Stimulated activated CD8-positive, alpha-beta memory T cell treated with anti-CD3 and anti-CD28 coated beads, Interleukin-4, amount 100 ng/mL, for 1 hour (primary cell): ENCODE measurements at places on chromosomes 2 and 18.

GRCh38 chr2:60818272-60818671, 62.2 kb downstream of the PAPOLG start:
- no peak for DNase-seq

DNA sequence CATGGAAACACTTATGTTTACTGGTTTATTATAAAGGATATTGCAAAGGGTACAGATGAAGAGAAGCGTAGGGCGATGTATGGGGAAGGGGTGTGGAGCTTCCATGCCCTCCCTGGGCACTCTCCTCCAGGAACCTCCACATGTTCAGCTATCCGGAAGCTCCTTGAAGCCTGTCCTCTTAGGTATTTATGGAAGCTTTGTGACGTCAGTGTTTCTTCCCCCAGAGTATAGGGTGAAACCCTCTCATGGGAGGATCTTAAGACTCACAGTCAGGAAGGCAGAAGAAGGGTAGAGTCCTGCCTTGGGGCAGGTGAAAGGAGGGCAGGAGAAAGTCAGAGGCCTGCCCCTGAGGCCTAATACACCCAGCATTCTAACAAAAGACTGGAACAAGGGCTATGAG, 61.3 kb upstream of the CREB1 start:
- no peak for DNase-seq

DNA sequence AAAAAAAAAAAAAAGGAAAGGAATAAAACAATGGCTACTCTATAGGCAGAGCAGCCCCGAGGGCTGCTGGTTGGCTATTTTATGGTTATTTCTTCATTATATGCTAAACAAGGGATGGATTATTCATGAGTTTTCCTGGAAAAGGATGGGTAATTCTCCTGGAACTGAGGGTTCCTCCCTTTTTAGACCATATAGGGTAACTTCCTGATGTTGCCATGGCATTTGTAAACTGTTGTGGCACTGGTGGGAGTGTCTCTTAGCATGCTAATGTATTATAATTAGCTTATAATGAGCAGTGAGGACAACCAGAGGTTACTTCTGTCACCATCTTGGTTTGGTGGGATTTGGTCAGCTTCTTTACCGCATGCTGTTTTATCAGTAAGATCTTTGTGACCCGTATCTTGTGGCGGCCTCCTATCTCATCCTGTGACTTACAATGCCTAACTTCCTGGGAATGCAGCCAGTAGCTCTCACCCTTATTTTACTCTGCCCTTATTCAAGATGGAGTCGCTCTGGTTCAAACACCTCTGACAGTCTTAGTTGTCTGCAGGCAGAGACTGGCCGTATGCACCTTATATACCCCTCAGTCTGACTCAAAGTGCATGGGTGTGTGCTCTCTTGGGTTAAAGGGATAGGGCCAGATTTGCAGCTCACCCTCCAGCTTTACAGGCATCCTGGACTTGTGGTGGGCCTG, 57.7 kb downstream of the HAUS1 start:
- DNase-seq, result no peak

GRCh38 chr18:50793641-50794565, 25.9 kb downstream of the MRO start:
- no peak for DNase-seq

DNA sequence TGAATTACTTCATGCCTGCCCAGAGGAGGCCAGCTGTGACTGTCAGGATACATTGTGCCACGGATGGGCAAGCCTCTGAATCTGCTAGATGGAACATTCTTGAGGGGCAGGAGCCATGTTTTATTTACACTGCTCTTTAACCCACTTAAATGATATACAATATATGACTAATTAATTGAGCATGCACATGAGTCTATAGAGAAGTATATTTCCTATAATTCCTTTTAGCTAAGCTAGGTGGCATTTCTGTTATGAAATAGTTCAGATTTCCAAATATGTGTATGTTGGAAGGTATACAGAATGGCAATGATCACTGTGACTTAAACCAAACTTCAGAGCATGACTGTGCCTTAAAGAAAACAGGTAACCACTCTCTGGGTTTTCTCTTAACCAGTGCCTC, 131.7 kb downstream of the RAB3GAP1 start:
- no peak for DNase-seq

- no peak for DNase-seq
Measured at GRCh38 chr2:239274391-239275043, 126.3 kb downstream of the HDAC4 start.

DNA sequence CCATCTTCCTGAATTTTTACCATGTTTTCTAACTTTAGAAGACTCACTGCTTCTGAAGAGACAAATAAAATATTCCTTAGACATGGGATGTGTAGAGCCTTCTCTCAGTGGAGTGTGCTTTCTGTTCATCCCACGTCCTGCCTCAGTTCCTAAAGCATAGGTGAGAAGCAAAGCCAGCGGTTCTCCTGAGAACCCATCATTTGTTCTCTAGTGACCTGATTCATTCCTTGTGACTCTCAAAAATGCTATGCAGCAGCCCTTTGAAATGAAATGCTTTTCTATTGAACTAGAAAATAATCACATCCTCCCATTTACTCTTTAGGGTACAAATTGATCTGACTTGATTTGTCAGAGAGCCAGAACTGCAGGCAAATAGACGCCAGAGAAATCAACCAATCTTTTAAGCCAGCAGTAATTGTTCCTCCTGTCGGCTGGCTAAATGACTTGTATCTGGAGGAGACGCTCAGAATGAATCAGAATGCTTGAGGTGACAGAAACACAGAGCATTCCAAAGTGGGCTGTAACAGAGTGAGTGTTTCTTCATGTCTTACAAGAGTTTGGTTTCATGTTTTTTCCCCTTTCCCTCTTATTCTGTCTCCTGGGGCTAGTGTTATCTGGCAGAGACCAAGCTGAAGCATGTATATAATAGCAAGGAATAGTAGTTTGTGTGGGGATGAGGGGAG, 81.3 kb upstream of the TMEM178A start:
- no peak for DNase-seq

GRCh38 chr2:101617188-101617587, 80.3 kb upstream of the MAP4K4 start:
- no peak for DNase-seq

DNA sequence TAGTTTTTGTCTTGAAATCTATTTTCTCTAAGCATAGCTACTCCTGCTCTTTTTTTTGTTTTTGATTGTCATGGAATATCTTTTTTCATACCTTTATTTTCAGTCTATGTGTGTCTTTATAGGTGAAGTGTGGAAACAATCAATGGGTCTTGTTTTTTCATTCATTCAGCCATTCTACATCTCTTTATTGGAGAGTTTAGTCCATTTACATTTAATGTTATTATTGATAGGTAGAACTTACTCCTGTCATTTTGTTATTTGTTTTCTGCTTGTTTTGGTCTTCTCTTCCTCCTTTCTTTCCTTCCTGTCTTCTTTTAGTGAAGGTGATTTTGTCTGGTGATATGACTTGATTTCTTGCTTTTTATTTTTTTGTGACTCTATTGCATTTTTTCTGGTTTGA, 17.8 kb downstream of the IL1RL2 start:
- no peak for DNase-seq

GRCh38 chr2:70673041-70673647, 94.9 kb downstream of the ADD2 start:
- no peak for DNase-seq

- DNase-seq, result peak; percentile 6
Measured at GRCh38 chr2:55133467-55134315, 83.4 kb upstream of the RTN4 start.

DNA sequence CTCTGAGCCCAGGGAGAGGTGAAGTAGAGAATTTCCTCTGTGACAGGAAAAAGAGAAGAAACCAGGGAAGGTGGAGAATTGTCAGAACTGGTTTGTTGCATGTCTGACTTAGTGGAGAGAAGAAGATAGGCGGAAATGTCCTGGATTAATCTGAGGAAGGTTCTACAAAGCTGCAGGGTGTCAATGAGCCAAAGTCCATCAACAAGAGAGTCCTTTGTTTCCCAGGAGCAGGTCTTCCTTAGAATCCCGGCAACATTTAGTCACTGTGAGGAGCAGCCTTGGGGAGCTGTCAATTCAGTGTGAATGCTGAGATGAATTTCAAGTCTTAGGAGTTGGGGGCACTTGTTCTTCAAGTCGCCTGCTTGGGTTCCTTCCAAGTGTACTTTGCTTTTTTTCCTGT, 88.4 kb upstream of the CELF4 start:
- no peak for DNase-seq

DNA sequence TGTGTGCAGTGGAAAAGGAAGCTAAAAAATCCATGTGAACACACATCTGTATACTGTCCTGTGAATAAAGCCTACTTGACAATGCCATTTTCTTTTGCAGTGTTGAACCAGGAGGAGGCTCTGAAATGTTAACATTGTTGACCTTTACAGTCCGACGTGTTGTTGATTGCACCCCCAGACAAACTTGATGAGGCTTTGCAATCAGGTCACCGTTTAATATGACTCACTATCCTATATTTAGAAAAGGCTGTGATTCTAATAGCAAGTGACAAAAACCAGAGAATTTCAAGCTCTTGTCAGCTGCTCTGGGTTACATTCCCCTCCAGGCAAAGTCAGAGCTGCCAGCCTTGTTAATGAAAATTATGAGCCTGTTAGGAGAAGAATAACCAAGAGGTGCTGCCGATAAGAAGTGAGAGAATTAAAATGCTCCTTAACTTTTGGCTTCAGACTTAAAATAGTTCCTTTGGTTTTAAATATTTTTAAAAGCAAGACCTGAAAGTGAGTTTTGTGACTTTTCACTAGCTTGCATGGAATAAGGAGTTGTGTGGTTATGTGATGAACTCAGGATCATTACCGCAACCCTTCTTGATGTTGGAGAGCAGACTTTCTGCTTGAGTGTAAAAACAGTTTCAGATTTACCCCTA, 162.1 kb downstream of the QPCT start:
- no peak for DNase-seq

DNA sequence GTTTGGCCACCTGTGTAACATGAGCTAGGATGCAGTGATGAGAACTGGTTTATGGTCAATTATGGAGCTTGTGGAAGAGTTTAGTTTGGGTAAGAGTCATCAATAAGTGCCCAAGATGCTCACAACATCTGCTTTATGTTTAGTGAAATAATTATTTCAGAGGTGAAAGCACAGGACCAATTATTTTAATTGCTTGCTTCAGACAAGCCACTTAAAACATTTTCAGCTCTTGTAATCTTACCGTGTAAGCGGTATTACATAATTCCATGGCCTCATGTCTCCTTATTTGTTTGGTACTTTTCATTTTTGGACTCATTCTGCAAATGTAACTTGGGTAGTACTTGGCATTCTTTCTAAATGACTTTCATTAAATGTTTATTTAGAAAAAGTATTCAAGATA, 5.4 kb downstream of the B3GNT2 start:
- no peak for DNase-seq

GRCh38 chr2:180990794-180991193, 10.4 kb downstream of the UBE2E3 start:
- no peak for DNase-seq

GRCh38 chr2:203730883-203731282, 24.4 kb downstream of the CD28 start:
- DNase-seq, result no peak

DNA sequence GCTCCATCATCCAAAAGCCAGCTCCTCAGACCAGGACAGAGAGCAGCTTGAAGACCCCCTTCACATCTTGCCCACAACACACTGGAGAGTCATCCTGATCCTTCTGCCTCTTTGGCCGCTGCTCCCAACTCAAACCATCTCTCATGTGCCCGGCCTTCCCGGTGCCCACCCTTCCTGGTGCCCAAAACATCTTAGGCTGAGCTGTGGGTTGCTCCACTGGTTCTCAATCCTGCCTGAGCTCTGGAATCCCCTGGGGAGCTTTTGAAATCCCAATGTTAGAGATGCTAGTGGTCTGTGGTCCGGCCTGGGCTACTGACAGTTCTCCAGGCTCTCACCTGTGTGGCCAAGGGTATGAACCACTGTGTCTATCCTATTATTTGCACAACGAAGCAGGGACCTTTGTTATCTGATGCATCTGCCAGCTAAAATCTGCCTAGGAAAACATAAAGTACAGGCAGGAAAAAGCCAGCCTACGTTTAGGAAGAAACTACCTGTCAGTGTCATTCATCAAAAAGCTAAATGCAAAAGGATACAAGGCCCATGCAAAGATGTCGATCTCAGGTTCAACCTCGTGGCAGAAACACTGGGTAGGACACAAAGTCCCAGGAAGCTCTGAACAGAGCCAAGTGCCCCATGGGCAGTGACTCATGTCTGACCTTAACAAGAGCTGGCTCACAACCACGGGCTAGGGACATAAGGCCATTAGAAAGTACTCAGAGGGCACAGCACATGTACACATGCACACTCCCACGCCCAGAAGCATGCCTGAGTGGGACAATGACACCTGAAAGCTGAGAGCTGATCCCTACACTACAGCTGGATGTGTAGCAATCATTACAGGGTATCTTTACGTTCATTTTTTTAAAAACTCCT, 30.8 kb downstream of the TBC1D8 start:
- DNase-seq, result no peak

DNA sequence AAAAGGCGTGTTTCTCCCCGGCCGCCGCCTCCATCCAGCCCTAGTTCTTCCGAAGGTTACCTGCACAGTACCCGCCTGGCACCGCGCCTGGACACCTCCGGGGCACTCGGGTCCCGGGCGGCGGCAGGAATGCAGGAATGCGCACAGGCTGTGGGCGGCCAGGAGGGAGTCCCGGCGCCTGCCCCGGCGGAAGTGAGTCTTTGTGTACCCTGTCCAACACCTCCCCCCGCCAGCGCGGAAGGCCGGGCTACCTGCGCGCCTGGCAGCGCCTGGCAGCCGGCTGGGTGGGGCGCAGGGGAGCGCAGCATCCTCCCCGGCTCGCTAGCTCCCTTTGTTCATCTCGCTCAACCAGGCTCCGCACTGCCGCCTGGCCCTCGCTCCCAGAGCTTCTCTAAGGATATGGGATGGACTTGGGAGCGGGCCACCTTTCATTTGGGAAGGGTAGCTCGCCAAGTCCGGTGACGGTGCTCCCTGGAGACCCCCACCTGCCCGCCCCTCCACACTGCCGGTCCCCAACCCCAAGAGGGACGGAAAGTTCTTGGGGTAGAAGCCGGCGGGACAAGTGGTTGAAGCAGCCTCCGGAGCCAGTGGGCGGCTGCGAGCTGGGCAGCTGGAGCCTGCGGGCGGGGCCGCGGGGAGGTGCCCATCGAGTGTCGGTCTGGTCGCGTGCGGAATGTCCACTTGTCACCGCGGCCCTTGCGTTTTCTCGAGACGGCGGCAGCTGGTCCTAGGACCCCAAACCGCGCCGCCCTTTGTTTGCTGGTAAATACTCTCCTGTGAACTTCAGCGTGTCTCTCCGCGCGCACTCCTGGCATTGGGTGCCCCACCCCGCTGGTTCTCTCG, 1.2 kb upstream of the ST6GAL2 start:
- DNase-seq, result no peak

DNA sequence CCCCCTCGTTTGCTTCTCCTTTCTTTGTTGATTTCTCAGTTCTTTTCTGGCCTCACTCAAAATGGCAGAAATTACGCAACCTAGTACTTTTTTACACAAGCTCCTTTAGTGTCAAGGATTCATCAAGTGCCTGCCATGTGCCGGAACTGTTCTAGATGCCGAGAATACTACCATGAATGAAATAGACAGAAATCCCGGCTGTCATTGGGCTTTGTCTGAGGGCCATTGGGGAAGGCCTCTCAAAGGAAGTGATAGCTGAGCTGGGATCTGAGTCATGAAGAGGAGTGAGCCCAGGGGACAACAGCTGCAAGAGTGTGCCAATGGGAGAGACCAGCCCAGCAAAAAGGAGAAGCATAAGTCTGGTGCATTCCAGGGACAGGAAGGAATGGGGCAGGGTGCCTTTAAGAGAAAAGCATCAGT, 34.3 kb upstream of the PPP1CB start:
- no peak for DNase-seq

- no peak for DNase-seq
Measured at GRCh38 chr2:160347269-160347863, 146.2 kb downstream of the RBMS1 start.
